ENCODE measurements at places on chromosomes 2 and 18.
A peak's percentile ranks its signal among the peaks of the same experiment; 100 is the strongest.

DNA sequence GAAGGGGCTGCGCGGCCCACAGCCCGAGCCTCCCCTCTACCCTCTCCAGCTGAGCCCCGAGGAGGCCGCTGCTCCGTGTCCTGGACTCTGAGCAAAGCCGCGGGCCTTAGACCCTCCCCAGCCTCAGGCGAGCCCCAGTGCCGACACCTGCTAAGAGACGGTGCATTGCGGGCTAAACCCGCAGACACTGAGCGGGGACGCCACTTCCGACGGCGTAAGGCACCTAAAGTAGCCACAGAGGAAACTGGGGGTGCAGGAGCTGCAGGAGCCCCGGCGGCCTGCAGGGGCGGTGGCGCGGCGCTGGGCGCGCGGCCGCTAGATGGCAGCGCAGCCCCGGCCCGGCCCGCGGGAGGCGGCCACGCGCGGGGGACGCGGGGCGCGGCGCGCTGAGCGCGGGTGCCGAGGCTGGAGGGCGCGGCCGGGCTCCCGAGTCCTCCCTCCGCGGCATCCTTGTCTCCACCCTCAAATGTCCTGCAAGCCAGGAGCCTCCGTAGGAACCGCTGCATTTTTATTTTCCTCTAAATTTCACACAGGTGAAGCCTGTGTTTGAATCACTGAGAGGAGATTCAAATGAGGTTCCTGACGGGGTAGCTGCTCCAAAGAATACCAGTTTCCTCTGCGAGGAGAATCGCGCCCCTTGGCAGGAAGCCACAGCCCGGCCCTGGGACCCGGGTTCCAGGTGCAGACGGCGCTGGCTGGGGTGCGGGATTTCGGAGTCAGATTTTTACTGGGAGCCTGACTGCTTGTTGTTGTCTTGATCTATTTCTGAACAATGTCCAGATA lies 650.5 kb downstream of the GALR1 start:
- DNase-seq = no peak

- DNase-seq = peak; percentile 90
Observed at GRCh38 chr2:202635428-202636212, 851 bp downstream of the FAM117B start.

- DNase-seq = no peak
Observed at GRCh38 chr2:33304032-33304864, 172.2 kb upstream of the RASGRP3 start.

- peak; percentile 40 for DNase-seq
Observed at GRCh38 chr18:31275722-31276463, 42.1 kb upstream of the DSG1 start.

DNA sequence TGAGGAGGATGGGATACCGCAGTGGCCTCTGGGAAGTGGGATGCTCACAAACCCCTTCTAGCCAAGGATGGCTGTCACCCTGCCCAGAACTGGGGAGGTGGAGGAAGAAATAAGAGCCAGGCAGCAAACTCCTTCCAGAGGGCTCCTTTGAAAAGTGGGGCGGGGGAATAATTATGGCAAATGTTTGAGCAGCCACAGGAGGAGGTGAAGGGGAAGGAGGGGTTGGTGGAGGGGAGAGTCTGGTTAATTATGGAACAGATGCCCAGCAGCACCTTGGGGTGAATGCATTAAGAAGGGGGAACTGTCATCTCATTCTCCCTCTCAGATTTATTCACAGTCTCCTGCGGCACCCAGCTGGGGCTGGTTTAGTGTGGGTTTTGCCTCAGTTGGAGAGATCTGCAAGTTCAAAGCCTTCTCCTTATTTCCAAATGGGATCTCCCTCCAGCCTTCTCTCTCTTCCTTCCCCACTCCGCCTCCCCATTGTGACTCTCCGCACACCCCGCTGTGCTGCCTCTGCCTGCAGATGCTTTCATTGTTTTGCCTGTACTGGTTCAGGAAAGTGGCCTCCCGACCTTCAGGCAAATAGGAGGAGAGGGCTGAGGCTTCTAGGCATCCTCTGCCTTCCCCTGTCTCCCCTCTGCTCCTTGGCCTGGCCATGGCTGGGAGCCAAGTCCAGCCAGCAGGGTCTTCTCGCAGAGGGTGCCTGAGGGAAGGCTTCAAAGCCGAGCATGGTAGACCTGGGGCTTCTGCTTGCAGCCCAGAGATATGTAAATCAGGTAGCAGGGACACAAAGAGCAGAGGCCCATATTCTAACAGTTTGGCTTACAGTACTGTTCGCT lies 457.2 kb upstream of the MEX3C start:
- DNase-seq = no peak

DNA sequence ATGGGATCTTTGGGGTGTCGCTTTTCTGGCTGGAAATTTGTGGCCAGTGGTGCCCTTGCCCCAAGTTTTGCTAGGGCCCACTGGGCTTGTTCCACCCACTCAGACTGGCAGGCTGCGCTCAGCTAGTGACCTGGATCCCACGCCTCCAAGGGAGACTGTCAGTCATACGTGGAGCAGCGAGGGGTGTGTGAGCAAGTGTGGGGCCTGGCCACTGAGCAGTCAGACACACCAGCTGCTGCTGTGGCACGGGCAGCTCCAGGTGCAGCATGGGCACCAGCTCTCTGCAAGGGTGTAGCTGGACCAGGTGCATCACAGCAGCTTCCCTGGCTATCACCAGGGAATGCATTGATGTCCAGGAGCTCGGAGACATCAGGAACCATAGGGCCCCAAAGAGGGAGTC lies 327.0 kb downstream of the NR4A2 start:
- no peak for DNase-seq

DNA sequence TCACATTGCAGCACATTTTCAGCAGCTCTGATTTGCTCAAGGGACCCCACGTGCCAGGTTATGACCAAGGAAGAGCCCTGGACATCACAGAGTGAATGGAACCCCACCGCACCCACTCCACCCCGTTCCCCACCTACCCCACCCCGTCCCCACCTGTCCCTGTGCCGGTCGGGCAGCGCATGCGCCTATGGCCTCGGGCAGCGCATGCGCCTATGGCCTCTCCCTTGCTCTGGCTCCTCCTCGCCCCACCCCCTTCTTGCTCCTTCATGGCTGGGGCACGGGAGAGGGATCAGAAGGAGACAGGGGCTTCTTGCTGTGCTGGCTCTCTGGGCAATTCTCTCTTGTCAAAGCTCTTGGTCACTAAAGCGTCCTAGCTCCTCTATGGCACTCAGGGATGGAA lies 371.8 kb upstream of the HS6ST1 start:
- no peak for DNase-seq

DNA sequence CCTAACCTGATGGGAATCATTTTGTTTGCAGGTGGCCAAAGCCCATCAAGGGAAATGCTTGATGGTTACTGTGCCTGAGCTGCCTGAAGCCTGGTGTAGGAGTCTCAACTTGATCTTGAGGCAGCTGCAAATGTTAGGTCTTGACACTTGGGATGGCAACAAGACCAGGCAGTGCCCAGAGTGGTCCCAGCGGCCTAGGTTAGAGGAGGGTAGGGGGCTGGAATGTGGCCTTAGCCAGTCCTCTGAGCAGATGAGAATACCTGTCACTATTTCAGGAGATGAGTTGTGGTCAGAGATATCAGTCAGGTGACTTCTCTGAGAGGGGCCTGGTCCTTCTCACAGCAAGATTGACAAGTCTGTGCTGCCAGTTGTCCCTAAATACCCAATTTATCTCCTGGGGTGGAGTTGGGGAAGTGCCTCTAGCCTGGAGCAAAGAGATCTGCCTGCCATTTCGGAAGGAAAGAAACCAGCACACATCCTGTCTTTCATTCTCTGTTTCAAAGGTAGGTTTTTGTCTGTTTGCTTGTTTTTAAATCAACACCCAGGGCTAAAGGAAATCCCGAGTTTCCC lies 13.4 kb downstream of the SPTBN1 start:
- no peak for DNase-seq

GRCh38 chr2:74625658-74626425 lies 22.3 kb downstream of the M1AP start:
- no peak for DNase-seq

GRCh38 chr2:203619267-203619878 lies 84.3 kb upstream of the RAPH1 start:
- no peak for DNase-seq
